ENCODE measurements at places on chromosomes 12 and 14.

- DNase-seq = no peak
Observed at GRCh38 chr12:52739963-52740362, 36.6 kb upstream of the KRT77 start.

- no peak for DNase-seq
Observed at GRCh38 chr14:68728342-68729106, 64.3 kb downstream of the ZFP36L1 start.

DNA sequence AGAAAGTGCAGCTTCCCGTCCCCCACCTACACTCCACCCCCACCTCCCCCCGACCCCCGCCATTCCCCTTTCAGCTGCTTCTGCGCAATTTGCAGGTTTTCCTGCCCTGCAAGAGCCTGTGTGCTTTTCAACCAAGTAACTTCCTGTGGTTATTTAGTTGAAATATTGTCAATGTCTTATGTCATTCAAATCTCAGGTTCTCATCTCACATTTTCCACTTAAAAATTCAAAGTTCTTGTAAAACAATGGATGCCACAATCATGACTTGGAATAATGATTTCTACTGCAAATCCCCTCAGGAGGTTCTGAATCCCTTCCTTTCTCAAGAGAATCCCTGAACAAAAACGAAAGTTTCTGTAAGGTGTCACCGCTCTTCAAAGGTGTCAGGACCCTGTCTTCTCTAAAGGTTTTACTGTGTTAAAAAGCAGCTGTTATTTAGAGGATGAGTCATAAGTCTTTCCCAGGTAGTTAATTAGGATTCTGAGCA, 31.6 kb downstream of the WBP11 start:
- DNase-seq = no peak

DNA sequence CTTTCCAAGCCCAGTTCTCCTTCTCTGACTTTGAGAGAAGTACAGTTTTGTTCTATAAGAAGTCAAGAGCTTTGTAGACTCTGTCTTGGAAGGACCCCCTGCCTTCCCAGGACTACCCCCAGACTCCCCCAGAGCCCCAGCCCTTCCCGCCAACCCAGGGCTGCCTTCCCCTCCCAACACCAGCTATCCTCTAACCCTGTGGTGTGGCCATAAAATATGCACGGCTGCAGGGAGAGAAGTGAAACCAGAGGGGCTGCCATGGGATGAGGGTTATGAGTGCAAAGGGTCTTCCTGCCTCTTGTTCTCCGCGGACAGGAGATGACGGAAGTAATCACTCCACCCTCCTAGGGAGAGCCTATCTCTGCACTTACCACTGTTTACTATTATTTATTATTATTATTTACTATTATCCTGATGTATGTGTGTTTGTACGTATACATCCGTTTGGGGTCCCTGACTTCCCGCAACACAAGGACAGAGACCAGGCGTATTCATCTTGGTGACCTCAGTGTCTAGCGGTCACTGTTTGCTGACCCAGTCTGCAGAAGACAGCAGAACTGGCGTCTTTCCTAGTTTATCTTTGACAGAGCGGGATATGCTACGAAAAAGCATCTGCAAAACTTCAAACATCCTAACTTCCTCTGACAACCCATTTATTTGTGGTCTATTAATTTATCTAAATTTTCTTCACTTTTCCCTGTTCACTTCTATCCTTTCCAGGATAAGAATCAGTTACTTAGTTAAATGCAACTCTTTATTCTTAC, 3.5 kb upstream of the SCNN1A start:
- DNase-seq = no peak

- no peak for DNase-seq
Observed at GRCh38 chr12:107134558-107134957, 41.2 kb upstream of the CRY1 start.

All from kidney epithelial cell (primary cell).